ENCODE measurements at places on chromosomes 11 and 22.

- no peak for DNase-seq
These were observed 7.2 kb downstream of the STK33 start for GRCh38 chr11:8586805-8587204.

GRCh38 chr11:95682552-95682951, 107.0 kb downstream of the FAM76B start:
- DNase-seq: no peak

DNA sequence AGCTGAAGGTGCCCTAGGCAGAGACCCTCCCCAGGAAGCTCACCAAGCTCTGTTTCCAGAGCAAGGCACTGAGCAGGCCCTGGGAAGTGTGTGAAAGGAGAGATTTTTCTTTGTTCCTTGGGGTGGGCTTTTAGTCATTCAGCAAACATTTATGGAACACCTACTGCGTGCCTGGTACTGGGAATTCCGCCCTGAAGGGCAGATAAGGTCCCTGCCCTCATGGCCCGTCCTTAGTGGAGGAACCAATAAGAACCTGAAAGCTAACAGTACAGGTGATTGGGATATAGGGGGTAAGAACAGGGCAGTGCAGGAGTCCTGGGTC, 3.9 kb downstream of the TMEM134 start:
- DNase-seq: no peak

DNA sequence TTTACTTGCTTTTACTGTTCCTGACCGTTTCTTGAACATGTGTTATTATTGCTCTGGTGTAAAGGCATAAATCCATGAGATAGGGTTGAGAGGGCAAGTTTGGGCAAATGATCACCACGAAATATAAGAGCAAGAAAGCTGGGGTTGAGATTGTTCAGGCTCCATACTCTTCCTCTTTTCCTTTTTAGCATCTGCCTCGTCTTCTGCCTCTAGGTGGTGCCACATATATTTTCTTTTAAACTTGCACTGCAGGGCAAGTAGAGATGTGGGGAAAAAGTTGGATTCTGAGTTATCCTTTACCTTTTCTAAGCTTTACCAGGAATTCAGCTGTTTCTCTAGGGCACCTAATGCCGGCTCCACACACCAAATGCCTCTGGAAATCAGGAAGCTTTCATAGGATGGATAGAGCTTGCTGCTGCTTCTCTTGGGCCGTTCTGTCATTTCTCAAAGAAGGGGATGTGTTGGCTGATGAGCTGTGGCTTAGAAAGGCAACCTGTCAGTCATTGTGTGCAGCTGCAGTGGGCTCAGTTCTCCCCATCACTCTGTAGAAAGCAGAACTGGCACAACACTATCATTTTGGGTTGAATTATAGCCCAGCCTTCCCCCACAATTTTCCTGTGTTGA, 98.2 kb downstream of the LDLRAD3 start:
- no peak for DNase-seq

- DNase-seq: no peak
These were observed 16.7 kb upstream of the MYEOV start for GRCh38 chr11:69277074-69277809.

GRCh38 chr11:20351136-20351535, 12.4 kb upstream of the HTATIP2 start:
- no peak for DNase-seq
